ENCODE measurements at places on chromosomes 13 and 19.

GRCh38 chr13:76921516-76921915 is 26.8 kb upstream of the ACOD1 start:
- no peak for DNase-seq

DNA sequence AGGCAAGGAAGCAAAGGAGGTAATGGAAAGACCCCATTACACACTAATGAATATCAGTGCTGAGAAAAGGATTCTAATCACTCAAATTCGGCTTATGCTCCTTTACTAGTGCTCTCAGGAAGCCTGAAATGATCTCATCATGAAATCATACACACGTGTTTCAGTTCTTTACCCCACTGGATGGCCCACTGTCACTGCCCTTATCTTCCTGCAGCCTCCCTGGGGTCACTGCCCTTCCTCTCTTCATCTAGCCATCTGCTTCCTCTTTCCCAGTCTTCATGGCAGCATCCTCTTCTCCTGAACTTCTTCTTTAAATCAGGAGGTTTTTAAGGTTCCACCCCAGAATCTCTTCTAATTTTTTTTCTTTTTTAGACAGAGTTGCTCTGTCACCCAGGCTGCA is 27.9 kb upstream of the EEF1AKMT1 start:
- no peak for DNase-seq

DNA sequence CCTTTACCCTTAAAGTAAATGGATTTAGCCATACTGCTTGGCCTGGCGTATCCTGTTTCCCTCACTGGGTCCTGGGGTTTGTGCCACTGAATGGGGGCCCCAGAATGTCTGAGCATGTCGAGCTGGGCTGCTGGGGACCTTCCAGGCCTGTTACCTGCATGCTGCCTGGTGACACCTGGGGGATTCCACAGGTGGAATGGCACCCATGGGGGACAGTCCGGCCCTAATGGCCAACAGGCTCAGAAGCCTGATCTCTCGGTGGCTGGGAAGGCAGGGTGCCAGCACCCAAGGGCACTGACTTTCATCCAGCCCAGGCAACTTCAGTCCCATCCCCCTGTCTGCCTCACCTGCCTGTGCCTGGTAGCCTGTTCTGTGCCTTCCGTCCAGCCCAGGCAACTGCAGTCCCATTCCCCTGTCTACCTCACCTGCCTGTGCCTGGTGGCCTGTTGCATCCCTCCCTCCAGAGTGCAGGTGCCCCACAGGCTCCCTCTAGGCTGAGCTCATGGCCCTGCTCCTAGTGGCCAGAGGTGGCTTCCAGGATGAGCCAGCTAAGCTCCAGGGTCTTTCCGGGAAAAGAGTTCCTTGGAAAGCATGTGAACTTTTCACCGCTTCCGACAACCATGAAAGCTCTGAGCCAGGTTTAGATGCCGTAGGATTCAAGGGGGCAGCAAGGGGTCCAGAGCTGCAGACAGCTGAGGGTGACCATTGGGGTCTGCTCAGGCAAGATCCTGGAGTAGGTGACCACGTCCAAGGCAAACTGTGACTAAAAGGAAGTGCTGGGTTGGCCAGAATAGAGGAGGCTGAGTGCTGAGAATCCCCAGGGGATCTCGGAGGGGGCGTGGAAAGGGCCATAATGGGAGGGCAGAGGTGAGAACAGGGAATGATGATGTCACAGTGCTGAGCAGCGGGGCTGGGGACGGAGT is 30.3 kb upstream of the ZNF492 start:
- no peak for DNase-seq

- no peak for DNase-seq
Measured at GRCh38 chr19:29248332-29248844, 35.4 kb upstream of the UQCRFS1 start.

GRCh38 chr13:98237331-98237730 is 60.3 kb upstream of the RNF113B start:
- no peak for DNase-seq

DNA sequence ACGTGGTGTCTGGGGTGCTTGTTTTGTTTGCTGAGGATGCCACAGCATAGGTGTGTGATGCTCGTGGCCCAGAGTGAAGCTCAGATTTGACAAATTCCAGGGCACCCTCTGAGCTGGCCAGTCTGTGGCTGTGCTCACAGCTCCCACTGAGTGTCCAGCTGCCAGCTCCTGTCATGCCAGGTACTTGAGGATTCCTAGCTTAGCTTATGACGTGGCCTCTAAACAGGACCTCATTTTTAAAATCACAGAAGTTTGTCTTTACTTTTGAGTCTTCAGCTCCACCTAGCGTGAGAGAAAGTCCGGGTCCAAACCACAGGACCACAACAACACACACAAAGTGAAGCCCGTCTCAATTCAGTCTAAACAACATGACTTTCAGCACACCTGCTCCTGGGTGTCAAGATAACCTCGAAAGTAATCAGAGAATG is 117.3 kb downstream of the RAB20 start:
- no peak for DNase-seq

GRCh38 chr13:25231517-25231916 is 55.8 kb downstream of the MTMR6 start:
- DNase-seq = no peak

DNA sequence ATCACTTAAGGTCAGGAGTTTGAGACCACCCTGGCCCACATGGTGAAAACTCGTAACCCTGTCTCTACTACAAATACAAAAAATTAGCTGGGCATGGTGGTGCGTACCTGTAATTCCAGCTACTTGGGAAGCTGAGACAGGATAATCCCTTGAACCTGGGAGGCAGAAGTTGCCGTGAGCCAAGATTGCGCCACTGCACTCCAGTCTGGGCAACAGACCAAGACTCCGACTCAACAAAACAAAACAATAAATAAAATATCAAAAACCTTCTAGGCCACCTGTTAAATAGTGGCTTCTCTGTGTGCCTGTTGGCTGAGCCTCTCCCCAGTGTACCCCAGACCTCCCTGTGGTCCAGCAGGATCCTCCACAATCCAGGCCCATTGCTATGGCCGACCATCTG is 3.3 kb upstream of the PSMD8 start:
- DNase-seq = no peak

GRCh38 chr13:70023516-70023915 is 84.1 kb upstream of the ATXN8OS start:
- DNase-seq = no peak

GRCh38 chr13:32022311-32022710 is 9.3 kb upstream of the FRY start:
- DNase-seq = no peak

GRCh38 chr13:29674532-29674931 is 79.0 kb upstream of the SLC7A1 start:
- no peak for DNase-seq

DNA sequence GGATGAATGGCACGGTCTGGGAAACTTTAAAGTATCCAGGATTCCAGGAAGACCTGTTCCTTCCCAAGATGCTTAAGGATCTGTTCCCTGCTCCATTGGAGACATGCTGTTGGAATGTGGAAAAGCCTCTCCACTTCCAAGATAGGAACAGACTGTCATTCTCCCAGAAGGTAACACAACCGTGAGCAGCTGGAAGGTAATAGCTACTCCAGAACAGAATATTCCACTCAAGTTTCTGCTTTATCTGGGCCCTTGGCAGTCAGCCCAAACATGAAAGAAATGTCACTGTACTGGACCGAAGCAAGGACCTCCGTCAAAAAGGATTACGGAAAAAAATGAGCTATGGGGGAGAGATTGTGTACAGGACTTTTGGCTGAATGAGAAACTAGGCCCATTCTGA is 420.9 kb upstream of the NBEA start:
- no peak for DNase-seq

DNA sequence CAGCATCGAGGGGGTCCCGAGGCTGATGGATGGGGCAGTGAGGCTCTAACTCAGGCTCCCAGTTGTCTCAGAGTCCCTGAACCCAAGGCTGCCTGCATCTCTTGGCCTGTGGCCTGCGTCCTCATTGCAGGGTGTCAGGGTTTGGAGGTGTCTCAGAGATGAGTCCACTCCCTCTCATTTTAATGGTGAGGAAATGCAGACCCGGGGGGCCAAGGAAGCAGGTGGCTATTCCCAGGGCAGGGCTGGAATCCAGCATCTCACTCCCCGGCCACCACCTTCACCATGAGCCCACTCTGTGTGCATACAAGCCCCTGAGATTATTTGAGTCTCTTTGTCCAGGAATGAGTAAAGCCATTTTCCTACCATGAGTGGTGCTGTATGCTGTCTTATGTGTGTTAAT is 21.4 kb downstream of the TEX29 start:
- no peak for DNase-seq

- no peak for DNase-seq
Measured at GRCh38 chr19:49688531-49689132, 762 bp upstream of the ADM5 start.

DNA sequence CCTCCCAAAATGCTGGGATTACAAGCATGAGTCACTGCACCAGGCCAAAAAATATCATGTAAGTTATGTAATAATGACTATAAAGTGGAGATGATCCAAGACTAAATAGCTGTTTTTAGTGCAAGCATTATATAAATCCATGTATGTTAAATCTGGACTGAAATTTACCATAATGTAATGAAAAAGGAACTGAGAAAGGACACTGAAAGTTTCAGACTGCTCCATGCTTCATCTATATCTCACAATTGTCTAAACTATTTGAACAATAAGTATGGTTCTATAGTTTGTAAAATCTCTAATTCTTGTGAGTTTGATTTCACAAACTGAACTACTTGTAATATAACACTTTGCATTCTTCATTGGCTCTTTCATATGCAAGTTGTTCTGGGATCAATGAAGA is 2299.5 kb downstream of the PCDH9 start:
- DNase-seq = no peak

- DNase-seq = no peak
Measured at GRCh38 chr19:45357445-45357783, 13.0 kb downstream of the ERCC2 start.

DNA sequence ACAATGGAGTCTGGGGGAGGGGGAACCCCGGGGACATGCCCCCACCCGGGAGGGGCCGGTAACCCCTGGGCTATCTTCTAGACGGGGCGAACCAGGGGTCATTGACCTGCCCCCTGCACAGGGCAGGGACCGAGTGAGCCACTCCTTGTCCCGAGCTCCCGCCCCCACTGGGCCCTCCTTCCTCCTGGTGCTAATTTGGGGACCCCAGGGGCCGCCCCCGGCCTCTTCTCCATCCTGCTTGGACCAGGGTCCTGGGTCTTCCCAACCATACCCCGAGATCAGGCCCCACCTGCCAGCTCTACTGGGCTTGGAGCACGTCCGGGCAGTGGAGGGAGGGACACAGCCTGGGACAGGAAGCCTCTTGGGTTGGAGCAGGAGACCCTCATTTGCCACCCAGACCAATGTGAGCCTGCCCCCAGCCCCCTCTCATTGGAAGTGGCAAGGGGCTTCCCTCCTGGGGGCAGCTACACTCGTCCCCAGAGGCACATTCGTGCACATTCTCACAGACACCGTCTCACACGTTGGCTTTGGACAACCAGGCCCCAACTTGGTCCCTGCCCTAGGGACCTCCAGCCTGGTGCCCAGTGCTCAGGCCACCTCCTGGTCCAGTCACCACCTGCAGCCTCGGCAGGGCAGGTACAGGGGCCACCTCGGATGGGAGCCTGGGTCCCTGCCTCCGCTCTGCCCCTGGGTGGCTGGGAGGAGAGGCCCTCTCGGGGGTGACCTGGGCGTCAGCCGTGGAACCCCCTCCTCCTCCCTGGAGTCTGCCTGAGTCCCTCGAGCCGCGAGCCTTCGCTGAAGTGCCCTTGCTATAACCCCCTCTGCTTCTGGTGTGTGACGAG is 3.3 kb upstream of the MISP start:
- DNase-seq = no peak

DNA sequence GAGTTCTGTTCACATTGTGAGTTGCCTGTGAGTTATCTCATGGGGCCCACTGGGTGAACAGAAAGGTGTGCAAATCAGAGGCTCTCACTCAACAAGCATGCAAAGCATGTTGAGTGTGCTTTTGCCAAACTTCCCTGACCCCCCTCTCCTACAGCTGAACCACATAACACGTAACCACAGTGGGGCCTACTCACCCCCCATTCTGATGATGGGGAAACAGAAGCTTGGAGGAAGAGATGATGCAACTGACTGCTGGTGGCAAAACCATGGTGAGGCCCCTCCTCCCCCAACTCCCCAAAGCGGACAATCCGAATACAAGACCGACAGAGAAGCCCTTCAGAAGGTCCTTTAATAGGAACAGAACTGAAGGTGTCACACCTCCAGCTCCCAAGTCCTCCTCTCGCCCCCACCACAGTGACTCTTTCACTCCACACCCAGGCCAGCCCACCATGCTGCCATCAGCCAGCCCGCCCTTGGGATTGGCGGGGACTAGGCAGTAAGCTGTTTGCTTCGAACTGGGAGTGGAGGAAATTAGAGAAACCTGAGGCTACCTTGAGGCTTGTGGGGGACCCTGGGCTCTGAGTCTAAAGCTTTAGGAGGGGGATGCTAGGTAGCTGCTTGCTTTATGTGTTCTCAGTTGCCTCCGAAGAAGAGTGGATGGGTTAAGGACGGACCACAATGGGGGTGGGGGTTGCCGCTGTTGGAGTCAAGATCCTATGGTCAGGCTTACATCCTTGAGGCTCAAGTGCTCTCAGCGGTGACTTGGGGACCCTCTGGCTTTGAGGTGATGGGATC is 3.8 kb downstream of the ZNF784 start:
- DNase-seq = no peak

DNA sequence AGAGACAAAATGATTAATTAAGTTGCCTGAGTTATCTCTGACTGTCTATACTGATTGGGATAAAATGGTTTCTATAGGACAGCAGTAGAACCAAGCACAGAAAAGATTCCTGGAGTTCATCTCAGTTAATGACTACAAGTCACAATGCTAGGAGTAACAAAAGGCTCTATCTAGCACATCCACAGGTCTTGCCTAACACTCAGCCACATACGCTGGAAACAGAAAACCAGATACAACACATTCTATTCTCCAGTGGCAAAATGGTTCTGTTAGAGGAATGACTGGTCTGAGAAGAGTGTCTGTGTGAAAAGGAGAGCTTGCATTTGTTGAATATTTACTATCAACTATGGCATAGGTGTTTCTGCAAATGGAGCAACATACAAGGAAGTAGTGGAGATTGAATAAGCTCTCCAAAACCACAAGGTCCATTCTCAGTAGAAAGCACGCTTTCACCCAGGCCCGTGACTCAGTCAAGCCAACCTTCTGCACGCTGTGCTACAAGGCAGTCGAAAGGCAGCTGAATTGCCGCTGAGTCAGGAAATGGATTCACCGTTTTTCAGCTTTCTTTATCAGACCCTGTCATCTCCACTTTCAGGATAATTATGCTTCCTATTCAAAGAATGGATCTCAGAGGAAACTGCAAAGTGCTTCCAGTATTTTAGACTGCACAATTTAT is 761.5 kb downstream of the EFNB2 start:
- DNase-seq = no peak

DNA sequence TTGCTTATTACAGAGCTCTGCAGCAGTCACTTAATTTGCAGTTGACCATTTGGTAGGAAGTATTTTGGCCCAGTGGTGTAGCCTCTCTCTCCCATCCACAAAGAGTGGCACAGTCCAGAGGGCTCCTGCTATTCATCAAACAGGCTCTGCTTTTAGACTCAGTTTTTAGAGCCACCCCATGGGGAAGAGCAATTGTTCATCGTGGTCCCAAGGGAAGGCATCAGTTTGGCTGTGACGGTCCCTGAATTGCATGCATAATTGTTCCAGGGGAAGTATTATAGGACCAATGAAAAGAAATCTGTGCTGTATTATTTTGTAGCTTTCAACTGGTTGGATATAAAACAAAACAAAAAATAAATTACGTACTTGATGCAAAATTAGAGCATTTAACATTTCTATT is 799.0 kb downstream of the DACH1 start:
- DNase-seq = no peak

- DNase-seq = peak; percentile 53
Measured at GRCh38 chr19:8609279-8610040, 1.1 kb downstream of the ADAMTS10 start.

GRCh38 chr13:107881362-107881761 is 334.0 kb downstream of the LIG4 start:
- no peak for DNase-seq

All from mucosa of descending colon (tissue), 3 donors.